Activated naive CD4-positive, alpha-beta T cell (primary cell): ENCODE measurements at places on chromosomes 6 and 20.

- no peak for DNase-seq
Measured at GRCh38 chr6:158768436-158768835, 50.7 kb downstream of the EZR start.

DNA sequence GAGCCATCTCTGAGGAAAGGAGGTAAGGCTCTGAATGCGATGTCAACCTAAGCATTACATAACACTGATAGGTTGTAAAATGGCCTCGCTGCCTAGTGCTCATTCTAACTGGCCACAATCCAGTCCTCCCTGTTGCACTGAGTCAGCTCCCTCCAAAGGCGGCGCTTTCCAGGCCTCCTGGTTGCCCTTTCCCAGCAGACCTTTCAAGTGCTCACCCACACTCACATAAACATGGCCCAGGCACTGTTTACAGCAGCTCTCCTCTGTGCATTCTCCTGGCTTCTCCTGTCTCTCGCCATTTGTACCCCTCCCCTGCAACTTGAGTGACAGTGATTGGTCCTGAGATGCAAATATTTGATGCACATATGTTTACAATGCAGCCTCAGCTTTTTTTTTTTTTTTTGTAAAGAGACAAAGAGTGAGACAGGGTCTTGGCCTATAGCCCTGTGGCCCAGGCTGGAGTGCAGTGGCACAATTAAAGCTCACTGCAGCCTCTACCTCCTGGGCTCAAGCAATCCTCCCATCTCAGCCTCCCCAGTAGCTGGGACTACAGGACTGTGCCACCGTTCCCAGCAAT, 36.8 kb upstream of the PRND start:
- DNase-seq: no peak

DNA sequence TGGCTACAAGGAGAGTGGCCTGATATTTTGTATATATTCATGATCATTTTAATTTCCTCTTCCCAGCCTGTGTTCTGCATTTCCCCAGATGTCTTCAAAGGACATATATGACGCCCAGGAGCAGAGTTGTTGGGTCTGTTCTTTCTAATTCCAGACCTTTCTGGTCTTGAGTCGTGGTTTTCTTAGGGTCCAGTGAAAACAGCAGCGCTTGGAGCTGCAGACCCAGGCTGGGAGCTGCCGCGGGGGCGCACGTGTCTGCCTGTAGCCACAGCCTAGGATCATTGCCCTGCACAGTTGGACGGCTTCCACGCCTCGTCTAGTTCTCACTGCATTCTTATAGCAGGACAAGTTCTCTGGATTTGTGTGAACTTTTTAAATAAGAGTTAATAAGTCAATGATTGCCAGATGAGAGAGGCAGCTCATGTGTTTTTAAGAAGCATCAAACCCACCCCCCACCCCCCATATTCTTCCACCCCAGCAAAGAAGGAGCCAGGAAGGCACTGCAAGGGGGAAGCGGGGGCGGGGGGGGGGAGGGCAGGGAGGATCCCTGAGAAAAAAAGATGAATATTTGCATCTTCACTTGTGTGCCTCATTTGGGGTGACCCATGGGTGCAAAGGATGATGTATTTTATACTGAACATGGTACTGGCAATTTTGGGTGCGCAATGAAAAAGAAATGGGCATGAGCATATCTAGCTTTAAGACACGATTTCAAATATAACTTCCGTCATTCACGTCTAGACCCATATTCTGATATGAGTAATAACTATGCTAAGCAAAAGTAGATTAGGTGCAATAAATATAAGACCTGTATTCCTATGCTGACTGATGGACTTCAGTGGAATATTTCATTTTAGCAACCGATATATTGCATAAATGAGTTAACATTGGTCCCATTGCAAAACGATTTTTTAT, 160.0 kb downstream of the TBXT start:
- DNase-seq: no peak

DNA sequence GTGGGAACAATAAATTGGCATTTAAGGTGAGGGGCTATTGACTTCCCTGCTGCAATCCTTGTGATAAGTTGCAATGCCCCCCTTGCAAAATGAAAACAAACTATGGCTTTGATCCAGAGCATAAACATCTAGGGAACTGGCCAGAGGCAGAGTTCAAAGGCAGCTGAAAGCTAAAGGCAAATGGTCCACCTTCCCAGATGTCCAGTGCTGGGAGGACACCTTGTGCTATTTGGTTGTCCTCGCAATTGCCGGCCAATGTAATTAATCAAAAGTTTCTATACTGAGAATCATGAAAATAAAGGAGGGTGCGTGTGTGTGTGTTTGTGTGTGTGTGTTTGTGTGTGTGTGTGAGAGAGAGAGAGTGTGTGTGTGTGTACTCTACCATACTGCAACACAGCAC, 337.4 kb downstream of the CBLN4 start:
- DNase-seq: no peak

DNA sequence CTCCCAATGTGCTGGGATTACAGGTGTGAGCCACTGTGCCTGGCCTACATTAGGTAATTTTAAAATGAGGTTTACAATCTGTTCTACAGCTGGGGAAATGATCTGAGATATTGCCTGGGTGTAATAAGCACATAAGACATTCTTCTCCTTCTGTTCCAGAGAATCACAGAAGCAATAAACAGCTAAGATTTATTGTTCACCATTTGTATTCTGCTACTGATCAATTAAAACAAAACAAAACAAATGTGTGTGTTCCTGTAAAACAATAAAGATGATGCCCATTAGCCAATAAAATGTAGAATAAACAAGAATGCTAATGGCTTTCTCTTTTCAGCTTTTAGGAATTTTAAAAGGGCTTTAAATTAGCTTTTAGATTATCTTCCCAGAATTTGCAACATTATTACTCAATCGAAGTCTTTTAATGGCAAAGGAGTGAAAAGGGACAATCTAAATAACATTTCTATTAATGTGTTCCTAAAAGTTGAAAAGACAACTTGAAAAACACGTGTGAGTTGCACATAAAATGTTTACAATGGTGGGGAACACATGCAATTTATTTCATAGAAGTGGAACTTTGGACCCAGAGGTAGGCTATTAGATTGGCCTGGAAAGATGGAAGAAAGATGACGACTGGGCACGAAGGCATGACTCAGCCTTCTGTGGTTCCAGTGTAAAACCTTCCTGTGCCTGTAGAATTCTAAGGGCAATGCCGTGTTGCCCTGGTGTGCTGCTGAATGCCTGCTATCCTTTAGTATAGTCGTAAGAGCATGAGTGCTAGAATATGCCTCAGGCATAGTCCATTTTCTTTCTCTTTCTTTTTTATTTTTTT, 29.0 kb upstream of the DEK start:
- DNase-seq: no peak

- no peak for DNase-seq
Measured at GRCh38 chr6:51105357-51105756, 286.7 kb downstream of the TFAP2B start.

- no peak for DNase-seq
Measured at GRCh38 chr6:12748411-12748810, 31.8 kb downstream of the PHACTR1 start.
